ENCODE measurements at places on chromosomes 16 and 17.
A peak's percentile ranks its signal among the peaks of the same experiment; 100 is the strongest.

DNA sequence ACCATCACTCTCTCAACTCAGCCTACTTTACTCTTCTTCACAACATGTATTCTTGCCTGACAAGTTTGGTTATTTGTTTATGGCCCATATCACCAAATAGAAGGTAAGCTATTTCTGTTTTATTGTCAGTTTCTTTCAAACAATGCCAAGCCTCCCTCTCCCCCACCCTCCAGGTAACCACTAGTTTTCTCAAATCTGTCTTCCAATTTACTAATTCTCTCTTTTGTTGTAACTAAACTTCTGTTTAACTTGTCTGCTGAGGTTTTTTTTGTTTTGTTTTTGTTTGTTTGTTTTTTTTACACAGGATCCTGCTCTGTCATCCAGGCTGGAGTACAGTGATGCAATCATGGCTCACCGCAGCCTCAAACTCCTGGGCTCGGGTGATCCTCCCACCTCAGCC is 34.9 kb downstream of the CHCT1 start:
- no peak for DNase-seq

- no peak for DNase-seq
These were observed 149.9 kb downstream of the NPIPB5 start for GRCh38 chr16:22660441-22661160.

DNA sequence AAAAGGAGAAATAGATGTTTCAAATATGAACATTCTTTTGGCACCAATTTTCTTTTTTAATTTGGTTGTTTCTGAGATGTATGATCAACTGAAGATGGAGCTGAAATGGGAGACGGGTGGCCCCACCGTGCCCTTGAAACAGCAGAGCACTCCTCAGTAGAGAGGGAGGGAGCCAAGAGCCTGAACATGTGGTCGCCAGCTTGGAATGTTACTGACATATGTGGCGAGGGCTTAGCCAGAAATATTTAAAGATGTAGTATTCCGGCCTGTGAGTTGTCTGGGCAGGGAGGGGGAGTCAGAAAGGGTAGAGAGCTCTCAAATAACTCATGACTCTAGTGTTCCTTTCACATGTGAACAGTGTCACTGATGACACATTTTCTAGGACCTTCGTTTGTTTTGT is 13.3 kb upstream of the MRC2 start:
- DNase-seq = no peak

DNA sequence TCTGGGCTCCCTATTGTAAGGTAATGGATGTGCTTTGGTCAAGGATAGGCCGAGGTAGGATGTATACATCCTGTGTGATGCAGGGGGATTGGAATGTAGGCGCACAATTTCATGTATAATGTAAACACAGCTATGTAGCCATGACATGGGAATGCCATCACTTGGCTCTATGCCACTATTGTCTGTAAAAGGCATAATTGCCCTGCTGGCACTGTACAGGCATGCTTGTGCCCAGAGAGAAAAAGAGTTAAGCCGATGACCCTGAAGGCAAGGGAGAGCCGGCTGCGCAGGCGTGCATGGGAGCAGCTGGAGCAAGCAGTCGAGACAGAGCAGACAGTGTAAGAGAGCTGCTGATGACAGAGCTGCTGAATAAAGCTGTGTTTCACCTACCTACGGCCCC is 212.5 kb upstream of the CPHXL start:
- no peak for DNase-seq

- DNase-seq = no peak
These were observed 2.1 kb upstream of the MRC2 start for GRCh38 chr17:62625184-62625869.

GRCh38 chr16:57112403-57113041 is 20.1 kb downstream of the CPNE2 start:
- no peak for DNase-seq

DNA sequence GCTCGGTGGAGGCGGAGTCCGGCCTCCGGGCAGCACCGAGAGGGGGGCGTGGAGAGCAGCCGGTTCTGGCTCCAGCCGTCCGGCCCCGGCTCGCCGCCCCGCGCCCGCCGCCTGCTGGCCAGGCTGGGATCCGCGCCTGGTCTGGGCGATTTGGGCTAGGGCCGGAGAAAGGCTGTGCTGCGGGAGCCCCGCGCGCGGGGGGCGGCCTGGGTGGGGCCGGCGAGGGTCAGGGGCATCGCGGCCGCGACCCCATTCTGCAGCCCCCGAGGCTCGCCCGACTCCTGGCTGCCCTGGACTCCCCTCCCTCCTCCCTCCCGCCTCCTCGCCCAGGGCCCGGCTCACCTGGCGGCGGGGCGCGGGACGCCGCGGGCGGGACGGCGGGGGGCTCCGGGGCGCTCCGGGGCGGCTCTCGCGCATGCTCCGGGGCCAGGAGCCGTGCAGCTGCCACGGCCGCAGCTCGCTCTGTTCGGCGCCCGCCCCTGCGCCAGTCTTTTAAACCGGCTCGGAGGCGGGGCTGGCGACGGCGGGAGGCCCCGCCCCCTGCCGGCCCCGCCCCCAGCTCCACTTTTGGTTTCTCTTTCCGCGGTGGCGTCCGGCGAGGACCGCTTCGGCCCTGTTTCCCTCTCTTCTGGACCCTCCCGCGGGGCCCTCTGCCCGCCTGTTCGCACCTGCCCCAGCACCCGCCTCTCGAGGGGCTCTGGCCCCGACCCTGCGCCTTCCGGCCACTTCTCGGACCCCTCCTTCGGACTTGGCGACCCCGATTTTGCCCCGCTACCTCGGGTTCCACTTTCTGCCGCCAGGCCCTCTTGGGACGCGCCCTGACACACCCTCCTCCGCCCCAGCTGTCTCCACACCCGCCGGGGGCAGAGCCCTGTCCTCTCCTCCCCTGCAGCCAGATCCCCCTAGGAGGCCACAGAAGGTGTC is at the start of gene SOCS1:
SOCS1 (minus strand) TSS at position 468 of the 924 bp plus-strand sequence. CDS start 726 bp downstream, outside the sequence.
- peak; percentile 90 for DNase-seq

DNA sequence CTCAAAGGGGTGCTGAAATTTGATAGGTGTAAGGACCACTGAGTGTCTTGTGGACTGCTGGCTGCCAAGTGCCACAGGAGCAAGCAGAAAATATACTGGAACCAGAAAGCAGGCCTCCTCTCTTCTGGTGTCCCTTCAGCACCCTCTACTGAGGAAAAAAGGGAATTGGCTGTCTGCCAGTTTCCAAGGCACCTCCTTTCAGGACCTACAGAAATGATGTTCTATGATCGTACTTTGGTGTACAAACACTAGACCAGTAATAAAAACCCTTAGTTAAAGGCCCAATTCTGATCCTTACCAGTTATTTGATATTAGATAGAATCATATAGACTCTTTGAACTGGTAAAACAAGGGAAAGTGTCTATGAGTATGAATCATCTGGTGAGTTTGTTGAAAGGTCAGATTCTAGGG is 35.8 kb upstream of the BCAS3 start:
- DNase-seq = peak; percentile 64

- DNase-seq = no peak
These were observed 11.5 kb upstream of the HAS3 start for GRCh38 chr16:69093974-69094373.

DNA sequence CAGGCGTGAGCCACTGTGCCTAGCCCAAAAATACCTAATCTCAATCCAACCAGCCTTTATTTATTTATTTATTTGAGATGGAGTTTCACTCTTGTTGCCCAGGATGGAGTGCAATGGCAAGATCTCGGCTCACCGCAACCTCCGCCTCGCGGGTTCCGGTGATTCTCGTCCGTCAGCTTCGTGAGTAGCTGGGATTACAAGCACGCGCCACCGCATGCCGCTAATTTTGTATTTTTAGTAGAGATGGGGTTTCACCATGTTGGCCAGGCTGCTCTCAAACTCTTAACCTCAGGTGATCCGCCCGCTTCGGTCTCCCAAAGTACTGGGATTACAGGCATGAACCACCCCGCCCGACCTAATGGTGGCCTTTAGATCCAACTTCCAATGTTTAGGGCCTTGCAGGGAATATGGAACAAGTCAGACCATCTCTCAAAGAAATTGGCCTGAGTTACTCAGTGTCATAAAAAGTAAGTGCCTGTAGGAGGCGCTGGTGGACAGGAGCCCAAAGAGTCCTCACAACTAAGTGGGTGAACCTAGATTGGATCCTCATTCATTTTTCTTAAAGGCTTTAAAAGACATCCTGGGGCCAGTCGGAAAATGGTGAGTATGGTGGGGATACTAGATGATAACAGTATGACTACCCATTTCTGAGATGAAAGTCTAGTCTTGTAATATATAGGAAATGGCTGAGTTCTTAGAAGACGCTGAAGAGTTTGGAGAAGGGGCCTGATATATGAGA is 4.6 kb downstream of the ZSCAN10 start:
- DNase-seq = peak; percentile 73

DNA sequence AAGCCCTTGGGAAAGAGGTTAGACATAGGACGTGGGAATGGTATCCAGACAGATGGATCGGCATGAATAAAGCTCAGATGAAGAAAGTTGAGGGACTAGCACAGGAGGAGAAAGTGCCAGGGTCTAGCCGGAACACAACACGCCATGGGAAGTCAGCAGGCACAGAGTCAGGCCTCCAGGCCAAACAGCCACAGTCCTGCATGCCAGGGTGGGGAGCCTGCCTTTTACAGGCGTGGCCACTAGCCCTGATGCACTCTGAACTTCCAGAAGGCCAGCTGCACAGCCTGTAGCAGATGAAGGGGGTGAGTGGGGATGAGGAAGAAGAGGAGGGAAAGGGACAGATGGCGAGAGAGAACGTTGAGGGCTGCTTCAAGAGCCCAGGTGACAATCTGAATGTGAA is 5.2 kb downstream of the B9D1 start:
- DNase-seq = no peak

- DNase-seq = no peak
These were observed 13.5 kb upstream of the FBXO47 start for GRCh38 chr17:38980490-38981217.

DNA sequence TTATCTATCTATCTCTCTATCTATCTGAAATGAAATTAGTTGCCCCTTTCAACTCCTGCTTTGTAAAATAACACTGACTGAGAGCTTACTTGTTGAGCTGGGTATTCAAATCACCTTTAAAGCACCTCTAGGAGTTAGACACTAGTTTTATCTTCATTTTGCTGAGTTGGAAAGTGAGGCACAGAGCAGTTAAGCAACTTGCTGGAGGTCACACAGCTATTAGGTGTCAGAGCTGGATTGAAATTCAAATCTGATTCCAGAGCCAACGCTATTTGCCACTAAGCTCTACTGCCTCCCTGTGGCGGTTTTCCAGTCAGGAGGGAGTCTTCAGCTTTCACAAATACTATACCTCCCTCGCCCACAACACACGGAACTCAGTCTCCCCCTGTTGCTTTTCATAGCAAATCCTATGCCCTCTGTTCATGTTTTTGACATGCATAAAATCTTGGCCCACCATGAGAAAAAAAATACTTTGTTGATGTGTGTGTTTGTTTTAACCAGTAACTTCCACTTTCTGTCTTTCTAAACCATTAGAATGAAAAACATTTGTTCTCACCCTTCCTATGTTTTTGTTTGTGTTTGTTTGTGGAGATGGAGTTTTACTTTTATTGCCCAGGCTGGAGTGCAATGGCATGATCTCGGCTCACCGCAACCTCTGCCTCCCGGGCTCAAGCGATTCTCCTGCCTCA is 74.8 kb upstream of the SMURF2 start:
- DNase-seq = peak; percentile 63

DNA sequence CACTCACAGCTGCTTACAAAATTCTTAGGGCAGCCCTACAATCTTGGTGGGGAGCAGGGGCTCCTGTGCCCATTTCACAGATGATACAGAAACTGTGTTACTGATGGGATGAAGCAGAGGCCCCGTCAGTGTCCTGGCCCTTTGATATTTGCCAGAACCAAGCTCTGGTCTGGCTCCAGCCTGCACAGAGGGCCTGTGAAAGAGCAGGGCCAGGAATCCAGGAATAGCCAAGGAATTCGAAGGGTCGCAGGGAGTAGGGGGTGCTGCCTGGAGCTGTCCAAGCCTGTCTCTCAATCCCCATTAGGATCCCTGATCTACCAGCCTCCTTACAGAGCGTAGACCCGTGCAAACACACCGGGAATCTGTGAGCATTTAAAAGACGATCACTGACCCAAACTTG is 86.3 kb upstream of the RCVRN start:
- DNase-seq = no peak
